ENCODE measurements at places on chromosomes 16 and 17.

GRCh38 chr16:30604316-30604947, 5.8 kb downstream of the ZNF689 start:
- no peak for DNase-seq

DNA sequence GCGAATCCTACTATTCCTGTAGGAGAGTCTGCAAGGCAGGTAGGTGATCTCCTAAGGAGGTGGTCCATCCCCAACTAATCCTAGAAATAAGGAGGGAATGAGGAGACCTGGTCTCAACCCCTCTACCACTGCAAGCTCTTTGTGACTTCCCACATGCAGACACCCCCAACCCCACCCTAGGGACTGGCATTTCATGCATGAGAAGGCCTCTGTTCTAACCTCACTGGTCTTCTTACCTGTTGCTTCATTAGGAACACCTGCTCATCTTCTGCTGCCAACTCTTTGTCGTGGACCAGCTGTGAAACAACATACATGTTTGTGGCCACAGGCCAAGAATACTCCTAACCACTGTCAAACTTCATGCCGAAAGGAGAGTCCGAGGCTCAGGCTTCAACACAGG, 22.6 kb downstream of the DYNC1LI2 start:
- no peak for DNase-seq

DNA sequence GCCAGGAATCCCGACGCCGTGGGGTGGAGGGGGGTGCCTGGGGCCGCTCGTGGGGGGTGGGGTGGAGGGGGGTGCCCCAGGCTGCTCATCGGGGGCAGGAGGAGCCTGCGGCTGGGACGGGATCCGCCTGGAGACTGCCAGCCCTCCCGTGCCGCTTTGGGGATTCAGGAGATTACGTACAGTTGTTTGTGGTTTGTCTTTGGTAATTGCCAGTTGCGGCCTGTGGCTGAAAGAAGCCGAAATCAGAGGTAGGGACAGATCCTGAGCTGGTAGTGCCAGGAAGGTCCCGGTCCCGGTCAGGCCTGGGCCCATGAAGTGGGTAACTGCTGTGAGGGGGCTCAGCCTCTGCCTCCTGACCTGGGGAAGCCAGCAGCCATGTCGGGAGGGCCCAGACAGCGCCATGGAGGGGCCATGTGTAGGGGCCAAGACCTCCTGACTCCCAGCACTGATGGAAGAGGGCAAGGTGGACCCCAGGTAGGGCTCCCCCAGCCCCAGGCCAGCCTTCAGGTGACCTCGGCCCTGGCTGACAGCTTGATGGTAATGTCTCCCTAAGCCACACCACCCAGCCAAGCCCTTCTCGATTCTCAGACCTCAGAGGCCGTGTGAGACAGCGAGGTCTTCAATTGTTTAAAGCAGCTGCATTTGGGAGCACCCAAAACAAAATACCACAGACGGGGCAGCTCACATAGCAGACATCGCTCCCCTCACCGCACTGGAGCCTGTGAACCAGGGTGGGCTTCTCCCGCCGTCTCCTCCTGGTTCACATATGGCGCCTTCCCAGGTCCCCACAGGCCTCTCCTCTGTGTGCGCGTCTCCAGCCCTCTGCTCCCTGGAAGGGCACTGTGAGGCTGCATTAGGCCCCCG, 34.9 kb upstream of the SSTR5 start:
- DNase-seq: no peak

GRCh38 chr16:74899816-74900215, 85.1 kb downstream of the WDR59 start:
- DNase-seq: no peak

DNA sequence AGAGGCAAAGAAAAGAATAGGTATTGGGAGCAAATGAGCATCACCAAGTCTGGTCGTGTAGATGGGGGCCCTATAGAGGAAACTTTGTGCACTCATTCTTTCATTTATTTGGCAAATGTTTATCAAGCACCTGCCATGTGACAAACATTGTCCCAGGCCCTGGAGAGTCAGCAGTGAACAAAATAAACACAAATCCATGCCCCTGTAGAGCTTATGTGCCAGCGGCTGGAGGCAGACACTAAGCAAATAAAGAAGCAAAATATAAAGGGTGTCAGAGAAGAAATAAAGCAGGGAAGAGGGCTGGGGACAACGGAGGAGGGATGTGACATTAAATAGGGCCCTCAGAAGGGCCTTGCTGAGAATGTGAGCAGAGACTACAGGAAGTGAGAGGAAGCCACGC, 45.5 kb downstream of the KATNIP start:
- DNase-seq: no peak

- DNase-seq: no peak
These were observed 104.1 kb downstream of the PLCG2 start for GRCh38 chr16:81883235-81883634.

DNA sequence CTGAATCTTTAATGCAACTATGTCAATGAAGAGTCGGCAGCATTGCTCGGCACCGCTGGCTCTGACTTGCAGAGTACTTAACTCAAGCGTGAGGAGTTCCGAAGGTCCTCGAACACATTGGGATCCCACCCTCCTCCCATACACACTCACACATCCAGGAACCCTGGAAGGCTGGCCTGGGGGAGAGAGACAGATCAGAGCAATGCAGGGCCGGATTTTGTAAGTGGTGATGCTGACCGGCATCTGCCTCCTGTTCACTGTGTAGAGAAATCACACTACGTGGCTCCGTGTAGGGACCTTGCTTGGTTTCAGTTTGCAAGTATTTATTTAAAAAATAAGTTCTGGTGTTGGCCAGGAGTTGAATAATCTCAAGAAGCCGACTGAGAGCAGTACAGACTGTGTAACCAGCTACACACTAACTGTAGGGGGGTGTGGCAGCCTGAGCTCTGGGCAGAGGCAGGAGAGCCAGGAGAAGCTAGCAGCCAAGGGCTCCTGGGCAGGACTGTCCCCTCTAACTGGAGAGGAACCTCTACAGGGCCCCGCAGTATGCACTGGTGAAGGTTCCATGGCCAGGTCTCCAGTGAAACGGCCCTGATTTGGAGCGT, 190.2 kb upstream of the TNRC6C start:
- DNase-seq: no peak

- no peak for DNase-seq
These were observed 23.3 kb downstream of the NOS2 start for GRCh38 chr17:27776882-27777624.

- DNase-seq: no peak
These were observed 5.5 kb downstream of the TBX2 start for GRCh38 chr17:61404913-61405685.

GRCh38 chr17:20118280-20118679, 109.1 kb downstream of the SPECC1 start:
- no peak for DNase-seq

DNA sequence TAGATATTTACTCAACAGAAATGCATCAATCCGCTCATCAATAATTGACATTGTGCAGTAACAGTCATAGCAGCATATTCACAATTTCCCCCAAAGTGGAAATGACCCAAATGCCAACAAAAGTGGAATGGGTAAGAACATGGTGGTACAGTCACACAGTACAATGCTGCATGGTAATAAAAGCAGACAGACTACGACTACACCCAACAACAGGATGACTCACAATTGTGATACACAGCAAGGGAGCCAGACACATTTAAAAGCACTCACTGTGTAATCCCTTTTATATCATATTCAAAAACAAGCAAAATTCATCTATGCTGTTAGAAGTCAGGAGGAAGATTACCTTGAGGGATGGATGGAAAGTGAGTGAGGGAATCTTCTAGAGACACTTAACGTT, 76.5 kb upstream of the NUDT7 start:
- no peak for DNase-seq

GRCh38 chr17:7922269-7922844, 6.3 kb upstream of the RNF227 start:
- DNase-seq: no peak

- DNase-seq: no peak
These were observed 47.8 kb downstream of the ANKRD11 start for GRCh38 chr16:89442588-89442987.

- no peak for DNase-seq
These were observed 3.4 kb downstream of the USH1G start for GRCh38 chr17:74919440-74920305.

- no peak for DNase-seq
These were observed 15.5 kb upstream of the SUPT4H1 start for GRCh38 chr17:58367461-58367860.

- no peak for DNase-seq
These were observed 2.8 kb upstream of the NAT9 start for GRCh38 chr17:74778960-74779359.

DNA sequence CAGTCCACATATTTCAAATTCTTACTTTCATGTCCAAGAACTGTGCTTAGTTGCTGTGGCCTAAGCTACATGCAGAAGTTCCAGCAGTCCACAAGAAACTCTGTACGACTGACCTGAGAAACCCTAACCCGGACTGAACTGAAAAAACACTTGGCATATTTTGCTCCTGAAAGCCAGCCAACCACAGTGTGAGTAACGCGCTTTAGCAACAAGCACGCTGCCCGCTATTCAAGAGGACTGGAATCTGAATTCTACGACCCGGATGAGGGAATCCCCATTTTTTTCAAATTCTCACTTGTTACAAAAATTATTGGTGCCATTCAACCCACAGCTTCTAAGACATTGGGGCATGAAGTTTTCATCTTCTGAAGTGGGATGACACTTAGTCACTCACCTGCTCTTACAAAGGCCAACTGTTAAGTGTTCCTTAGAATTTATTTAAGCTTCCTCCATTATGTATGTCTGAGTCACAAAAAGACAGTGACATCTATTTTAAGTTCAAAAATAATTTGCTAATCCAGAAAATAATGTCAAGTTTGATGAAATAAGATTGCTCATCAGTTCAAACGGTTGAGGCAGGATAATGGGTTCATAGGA, 78.7 kb downstream of the CDYL2 start:
- no peak for DNase-seq

GRCh38 chr17:73940511-73940910, 263.0 kb upstream of the RPL38 start:
- DNase-seq: no peak

- no peak for DNase-seq
These were observed 108.9 kb upstream of the GSE1 start for GRCh38 chr16:85504242-85504641.

DNA sequence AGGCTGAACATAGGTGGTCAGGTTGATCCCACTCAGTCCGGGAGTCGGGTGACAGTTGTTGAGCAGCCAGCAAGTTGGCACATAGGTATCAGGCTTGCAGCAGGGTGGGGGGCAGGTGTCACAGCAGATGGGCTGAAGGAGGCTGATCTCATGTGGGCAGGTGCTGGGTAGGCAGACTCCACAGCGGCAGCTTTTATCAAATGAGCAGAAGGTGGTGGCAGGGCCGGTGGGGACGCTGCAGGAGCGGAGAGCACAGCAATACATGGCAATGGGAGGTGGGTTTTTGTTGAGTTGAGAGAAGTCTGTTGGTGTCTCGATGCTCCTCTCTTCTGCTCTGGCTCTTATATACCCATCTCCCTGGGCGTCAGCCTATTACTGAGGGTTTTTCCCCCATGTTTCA, at the start of gene KRTAP3-1:
TSS of gene KRTAP3-1 (minus strand) at position 318 of the 400 bp plus-strand sequence. CDS start at position 264, 54 bp downstream.
- DNase-seq: no peak

GRCh38 chr17:39605492-39606433, 2.0 kb downstream of the NEUROD2 start:
- DNase-seq: no peak

GRCh38 chr17:29390851-29391631, 878 bp downstream of the TAOK1 start:
- no peak for DNase-seq

DNA sequence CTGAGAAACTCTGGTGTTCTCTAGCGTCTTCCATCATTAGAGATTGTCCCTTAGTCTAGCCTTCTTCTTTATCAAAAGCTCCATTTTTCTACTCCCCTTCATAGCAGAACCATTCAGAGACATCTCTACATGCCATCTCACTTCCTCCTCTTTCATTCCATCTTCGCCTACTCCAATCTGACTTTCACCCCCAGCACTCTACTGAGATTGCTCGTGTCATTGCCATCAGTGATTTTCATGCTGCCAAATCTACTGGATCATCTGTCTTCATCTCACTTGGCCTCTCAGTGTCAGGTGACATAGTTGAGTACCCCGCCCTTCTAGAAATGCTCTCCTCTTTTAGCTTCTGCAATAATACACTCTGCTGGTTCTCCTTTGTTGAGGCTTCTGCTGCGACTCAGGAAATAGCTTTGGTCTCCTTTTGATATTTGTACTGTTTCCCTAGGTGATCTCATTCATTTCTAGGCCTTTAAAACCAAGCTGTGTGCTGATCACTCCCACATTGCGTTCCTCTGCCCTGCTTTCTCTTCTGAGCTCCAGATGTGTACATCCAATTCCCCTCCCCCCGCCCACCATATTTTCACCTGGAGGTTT, 119.1 kb downstream of the FTO start:
- no peak for DNase-seq

- DNase-seq: no peak
These were observed 50.8 kb downstream of the RPH3AL start for GRCh38 chr17:301681-302299.

DNA sequence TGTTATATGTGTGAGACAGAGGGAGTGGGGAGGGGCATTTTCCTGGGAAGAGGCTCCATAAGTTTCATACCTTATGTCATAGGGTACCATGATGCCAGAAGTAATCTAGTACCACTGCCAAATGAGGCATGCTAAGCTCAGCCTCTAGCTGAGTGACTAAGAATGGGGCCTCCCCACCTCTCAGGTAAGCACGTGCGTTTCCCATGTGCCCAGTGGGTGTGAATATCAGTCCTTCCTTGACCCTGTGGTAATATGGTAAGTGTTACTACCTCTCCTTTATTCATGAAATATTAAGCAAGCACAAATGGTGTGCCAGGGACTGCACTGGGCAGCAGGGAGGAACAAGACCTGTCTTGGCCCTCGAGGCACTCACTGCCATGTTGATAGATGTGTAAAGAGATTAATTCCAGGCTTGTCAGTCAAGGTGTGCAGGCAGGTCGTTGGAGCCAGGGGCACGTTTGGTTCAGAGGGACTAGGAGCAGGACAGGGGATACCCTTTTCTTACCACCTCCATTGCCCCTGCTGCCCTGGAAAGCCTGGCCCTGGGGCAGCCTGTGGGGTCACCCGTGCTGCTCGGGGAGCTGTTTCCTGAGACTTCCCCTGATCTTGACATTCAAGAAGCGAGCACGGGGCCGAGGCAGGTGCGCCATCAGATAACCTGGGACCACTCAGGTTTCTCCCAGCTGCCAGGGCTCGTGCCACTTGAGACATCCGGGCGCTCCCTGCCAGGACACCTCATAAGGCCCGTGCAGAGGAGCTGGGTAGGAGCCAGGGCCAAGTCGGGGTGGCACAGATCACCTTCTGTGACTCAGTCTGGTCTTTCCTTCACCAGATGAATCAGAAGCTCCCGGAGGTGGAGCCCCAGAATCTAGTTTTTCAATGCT, 8.8 kb downstream of the RSAD1 start:
- no peak for DNase-seq

- DNase-seq: no peak
These were observed 997 bp downstream of the ACADVL start for GRCh38 chr17:7220593-7221277.

GRCh38 chr17:45394913-45395568, 37.6 kb downstream of the ARHGAP27 start:
- DNase-seq: no peak

DNA sequence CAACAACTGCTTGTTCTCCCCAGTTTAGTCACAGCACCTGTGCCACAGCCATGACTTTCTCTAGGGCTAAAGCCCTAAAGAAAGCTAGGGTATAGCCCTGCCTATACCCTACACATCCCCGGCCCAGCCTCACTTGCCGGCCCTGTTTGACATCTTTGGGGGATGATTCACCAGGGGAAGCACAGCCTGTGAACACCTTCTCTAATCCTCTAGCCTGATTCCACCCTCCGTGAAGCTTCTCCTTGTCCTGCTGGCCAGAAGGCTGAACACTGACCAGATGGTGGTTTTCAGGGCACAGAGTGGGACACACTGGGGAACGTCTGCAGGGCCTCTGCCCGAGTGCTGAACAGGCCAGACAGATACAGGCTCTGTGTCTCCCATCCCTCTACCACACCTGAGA, 6.0 kb downstream of the CLEC16A start:
- DNase-seq: no peak

Measured in esophagus squamous epithelium (tissue), 5 donors.